ENCODE measurements at places on chromosomes 7 and 10.

- DNase-seq: no peak
Measured at GRCh38 chr7:38316733-38317360, 43.4 kb upstream of the TARP start.

- no peak for DNase-seq
Measured at GRCh38 chr7:48058990-48059389, 23.6 kb downstream of the C7orf57 start.

DNA sequence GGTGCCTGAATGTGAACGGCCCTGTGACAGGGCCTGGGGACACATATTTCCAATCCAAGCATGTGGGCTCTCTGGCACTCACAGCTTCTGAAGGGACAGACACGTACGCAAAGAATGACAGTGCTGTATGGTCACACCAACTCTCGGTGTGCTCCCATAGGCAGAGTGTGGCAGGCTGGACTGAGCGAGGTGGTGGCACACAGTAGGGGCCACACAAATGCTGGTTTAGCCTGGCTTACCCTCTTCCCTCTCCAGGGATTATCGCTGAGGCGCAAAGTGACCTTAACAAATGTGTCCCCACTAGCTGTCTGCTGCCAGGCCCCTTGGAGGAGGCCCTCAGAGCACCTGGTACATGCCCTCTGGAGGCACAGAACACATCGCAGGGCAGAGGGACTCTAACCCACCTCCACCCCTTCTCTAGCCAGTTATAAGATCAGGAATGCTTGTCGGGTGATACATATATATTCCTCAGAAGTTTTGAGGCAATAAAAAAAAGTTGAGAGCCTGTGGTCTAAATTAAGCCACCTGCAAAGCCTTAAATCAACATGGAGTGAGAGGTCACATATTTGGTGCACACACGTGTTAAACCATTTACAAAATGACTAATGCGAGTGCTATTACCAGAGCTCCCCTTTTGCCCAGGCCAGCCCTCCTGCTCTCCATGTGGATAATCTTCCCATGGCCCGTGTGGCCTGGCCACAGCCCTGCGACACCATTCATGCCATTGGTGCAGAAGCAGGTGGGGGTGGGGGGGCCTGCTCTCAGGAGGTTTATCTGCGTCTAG, 262.8 kb upstream of the GRB10 start:
- DNase-seq: no peak

GRCh38 chr10:5512881-5513612, 11.7 kb upstream of the CALML3 start:
- no peak for DNase-seq

DNA sequence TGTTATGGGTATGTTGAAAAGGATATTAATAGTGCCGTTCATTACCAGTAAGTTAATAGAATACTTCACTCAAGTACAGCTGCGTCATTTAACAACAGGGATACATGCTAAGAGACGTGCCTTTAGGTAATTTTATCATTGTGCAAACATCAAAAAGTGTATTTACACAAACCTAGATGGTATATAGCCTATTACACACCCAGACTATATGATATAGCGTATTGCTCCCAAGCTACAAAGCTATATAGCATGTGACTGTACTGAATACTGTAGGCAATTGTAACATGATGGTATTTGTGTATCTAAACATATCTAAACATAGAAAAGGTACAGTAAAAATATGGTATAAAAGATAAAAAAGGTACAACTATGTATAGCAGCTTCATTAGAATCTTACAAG, 11.1 kb upstream of the PRKG1 start:
- DNase-seq: no peak

DNA sequence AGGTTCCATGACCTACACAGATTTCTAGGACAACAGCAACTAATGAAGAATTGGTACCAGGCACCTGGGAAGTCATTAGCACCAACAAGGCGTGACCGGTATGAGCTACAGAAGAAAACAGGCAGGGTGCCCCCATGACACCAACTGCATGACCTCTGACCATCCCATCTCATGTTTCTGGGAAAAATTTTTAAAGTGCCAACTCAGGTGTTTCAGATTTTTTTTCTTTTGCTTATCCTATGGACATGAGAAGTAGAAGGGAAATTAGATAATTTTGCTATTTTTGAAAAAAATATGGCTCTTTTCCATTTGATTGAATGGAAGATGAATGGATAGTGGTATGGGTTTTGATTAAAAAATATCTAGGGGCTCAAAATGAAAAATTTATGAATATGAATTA, 154.8 kb downstream of the NRCAM start:
- no peak for DNase-seq

DNA sequence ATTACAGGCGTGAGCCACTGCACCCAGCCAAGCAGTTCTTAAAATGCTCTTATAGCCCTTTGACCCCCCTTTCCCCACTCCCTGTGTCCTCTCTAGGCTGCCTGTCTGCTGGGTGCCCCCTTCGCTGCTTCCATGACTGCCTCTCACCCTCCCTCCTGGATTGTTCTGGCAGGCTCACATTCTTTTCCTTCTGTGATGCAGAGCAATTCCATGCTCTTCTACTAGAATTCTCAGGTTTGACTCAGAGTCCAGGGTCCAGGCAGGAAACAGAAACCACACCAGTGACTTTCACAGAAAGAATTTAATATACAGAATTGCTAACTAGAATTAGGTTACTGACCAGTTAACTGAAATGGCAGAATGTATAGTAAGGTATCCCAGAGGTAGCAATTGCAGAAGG, 244.8 kb downstream of the BAMBI start:
- no peak for DNase-seq

GRCh38 chr10:12835709-12836108, 165.8 kb downstream of the CCDC3 start:
- DNase-seq: no peak

DNA sequence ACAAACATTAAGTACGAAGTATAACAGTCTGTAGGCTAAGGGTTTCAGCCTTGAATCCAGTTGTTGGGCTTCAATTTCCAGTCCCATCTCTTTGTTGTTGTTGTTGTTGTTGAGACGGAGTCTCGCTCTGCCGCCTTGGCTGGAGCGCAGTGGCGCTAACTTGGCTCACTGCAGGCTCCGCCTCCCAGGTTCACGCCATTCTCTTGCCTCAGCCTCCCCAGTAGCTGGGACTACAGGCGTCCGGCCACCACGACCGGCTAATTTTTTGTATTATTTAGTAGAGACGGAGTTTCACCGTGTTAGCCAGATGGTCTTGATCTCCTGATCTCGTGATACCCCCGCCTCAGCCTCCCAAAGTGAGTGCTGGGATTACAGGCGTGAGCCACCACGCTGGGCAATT, 464.9 kb downstream of the ANKRD7 start:
- no peak for DNase-seq

- no peak for DNase-seq
Measured at GRCh38 chr7:41256186-41256945, 446.5 kb downstream of the INHBA start.

DNA sequence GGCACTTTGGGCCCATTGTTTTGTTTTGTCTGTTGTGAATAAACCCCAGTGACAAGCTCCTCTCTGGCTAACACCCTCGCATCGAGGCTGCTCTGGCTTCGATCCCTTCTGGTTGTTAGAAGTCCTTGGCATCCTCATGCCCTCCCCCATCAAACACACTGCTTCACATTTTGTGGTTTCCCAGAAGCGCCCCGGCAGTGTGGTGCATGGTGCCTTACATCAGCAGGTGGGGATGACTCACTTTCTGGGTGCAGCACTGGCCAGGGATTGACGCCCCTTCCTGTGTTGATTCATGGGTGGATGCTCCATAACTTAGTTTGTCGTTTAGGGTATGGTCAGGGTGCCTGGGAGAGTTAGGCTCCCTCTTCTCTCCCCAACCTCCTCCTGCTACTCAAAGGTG, 51.4 kb downstream of the PLPP4 start:
- no peak for DNase-seq

DNA sequence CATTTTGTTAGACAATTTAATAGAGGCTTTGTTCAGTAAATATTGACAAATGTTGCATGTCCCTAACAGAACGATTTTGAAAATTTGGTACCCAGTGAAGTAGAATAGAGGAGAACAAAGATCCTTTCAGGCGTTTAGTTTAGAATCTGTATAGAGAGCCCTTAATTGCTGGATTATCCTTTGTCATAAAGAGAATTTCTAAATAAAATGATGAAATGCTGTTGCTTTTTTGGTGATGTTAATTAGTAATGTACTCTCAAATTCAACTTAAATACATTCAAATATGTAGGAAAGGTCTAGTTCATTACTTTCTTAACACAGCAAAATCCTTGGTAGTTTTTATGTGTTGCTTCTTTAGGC, 1.2 kb downstream of the LUC7L2 start:
- no peak for DNase-seq

DNA sequence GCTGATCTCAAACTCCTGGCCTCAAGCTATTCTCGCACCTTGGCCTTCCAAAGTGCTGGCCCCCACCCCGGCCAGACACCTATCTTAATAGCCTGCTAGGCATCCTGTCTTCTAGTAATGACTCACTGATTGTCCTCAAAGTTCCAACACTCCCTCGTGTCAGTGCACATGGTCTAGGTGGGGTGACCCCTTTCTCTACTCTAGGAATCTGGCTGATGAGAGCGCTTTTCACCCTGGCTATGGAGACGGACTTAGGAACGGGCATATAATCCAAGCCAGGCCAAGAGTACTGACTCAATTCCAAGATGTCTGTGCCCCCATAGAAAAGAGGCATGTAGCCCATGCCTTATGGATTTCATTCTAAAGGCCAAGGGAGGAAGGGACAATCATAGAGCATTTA, 67.0 kb downstream of the PRLHR start:
- DNase-seq: no peak

GRCh38 chr7:42068554-42069280, 168.3 kb downstream of the GLI3 start:
- no peak for DNase-seq

GRCh38 chr10:75852851-75853484, 421.5 kb downstream of the LRMDA start:
- no peak for DNase-seq

DNA sequence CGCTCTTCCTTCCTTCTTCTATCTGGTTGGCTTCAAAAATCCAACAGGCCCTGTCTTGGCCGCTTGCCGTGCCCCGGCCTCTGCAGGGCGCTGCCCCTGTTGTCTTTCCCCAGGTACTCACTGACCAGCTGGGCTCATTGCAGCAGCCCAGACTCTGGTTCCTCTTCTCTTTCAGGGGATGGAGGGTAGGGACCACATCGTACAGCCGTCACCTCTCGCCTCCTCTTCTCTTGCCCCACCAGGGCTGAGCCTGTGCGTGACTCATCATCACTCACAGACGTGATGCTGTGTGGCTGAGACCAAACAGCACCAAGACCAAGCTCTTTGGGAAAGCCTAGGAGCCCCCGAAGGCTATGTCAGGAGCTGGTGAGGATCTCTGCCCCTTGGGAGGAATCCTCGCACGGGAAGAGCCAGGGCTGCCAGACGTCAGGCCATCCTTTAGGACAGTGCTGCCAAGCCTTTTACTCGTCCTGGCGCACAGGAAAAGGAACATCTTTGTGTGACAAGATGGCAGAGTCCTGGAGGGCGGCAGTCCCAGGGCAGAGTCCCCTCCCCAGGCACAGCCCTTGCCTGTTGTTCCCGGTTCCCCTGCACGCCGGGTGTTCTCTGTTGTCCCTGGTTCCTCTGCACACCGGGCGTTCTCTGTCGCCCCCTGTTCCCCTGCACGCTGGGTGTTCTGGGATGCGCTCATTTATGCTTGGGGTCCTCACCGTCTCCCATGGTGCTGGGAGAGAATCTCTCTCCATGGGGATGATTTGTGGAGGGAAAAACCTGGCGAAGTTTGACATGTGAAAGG, 188.5 kb upstream of the SHH start:
- DNase-seq: no peak

DNA sequence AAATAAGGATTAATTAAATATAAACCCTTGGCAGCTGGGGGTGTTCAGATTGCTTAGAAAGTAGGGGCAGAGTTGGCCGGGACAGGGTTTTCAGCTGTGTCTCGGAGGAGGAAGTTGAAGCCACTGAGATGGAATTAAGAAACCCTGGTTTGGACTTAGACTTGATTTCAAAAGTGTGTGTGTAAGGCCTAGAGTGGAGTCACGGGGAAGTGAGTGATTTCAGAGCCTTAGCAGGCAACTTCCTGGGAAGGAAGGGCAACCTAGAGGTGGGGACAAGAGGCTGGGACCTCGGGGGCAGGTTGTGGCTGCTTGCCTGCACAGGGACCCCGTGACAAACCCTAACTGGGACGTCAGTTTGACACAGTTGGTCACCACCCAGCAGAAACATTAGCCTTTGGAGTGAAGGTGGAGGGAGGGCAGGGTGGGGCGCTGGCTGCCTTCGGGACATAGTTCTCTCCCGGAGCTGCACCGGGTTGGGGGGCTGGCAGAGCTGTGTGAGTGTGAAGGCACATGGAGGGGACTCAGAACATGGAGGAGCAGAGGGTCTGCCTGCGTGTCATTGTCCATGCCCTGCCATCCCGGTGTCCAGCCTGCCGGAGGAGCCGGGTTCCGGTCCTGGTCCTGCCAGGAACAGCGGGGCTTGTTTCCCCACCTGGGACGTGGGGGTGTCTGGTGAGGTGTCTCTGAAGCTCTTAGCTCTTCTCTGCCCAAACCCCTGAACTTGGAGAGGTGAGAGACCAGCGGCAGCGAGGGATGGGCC, 1.8 kb downstream of the BRI3 start:
- no peak for DNase-seq

DNA sequence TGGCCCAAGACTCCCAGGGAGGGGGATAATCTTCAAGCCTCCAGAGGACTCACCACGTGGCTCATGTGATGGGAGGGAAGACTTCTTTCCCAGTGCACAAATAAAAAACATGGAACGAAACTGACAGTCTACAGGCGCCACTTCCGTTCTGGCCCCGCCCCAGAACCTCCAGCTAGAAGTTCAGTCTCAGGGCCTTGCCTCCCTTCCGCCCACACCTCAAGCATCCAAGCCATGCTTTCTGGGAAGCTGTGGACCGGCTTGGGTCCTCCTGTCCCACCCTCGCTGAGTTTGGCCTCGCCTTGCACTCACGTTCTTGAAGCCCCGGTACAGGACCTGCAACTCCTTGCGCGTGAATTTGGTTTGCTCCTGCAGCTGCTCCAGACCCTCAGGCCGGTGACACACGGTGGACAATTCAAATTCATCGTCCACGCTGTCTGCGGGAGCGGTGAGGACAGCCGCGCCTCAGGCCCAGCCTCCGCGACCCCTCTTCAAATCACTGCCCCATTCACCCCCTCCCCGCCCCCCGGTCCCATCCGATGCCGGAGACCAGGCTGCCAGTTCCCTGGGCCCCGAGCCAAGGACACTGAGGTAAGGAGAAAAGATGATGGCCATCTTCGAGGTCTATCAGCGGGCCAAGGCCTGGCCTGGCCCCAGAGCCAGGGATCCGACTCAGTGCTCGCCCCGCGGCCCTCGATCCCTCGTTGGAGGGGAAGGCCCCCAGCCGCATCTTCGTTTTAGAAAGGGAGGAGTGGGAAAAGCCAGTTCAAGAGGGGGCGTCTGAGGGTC, 10.7 kb upstream of the OGA start:
- DNase-seq: no peak

- no peak for DNase-seq
Measured at GRCh38 chr10:111974325-111974724, 209.2 kb downstream of the GPAM start.

DNA sequence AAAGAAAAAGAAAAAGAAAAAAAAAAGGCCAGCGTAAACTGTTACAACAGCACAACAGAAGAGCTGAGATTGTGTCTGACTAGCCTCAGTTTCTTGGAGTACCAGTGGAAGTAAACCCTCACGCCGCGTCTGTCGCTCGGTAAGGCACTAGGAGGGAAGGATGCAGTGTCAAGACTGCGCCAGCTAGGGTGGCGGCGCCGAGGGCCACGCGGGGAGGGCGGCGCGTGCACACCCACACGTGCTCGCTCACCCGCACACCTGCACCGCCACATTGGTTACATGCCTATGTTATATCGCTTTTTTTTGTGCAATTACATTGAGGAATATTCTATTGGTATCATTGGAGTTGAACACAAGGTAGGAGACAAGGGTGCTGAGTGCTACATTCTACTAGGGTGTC, 48.2 kb downstream of the CLEC2L start:
- DNase-seq: no peak

GRCh38 chr10:115073796-115074195, 19.4 kb upstream of the ATRNL1 start:
- DNase-seq: no peak
